ENCODE measurements at places on chromosomes 3 and 15. TPM values are rescaled to one million over a fixed set of nuclear protein-coding genes. Genes with fewer than 3 reads are reported as not detected.

- no peak for ATAC-seq
Measured at GRCh38 chr3:152610622-152611021, 224.3 kb upstream of the P2RY1 start.

DNA sequence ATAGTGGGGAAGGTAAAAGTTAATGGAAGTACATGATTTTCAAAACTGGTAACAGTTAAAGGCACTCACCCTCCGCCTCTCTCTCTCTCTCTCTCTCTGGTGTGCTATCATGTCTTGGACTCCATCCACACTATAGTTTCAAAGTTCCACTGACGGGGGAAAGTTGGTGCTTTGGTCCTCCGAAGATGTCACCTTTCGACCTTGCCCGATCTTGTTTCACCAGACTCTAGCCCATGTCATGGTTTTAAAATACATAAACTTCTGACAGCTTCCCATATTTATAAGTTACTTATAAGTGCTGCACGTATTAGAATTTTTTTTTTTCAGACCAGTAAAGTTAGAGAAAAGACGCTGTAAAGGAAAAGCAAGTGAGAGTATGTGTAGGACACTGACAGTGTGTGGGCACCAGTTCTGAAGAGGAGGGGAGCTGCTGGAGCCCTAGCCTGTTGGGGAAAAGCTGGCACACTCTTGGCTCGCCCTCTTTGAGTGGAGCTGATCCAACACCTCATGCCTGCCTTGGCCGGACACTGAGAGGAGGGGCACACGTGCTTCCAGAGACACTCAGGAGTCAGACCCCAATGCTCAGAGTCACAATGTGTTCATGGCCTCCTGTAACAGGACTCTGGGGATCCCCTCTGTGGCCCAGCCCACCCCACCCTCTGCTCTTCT lies 200.5 kb upstream of the TPM1 start:
- no peak for ATAC-seq

DNA sequence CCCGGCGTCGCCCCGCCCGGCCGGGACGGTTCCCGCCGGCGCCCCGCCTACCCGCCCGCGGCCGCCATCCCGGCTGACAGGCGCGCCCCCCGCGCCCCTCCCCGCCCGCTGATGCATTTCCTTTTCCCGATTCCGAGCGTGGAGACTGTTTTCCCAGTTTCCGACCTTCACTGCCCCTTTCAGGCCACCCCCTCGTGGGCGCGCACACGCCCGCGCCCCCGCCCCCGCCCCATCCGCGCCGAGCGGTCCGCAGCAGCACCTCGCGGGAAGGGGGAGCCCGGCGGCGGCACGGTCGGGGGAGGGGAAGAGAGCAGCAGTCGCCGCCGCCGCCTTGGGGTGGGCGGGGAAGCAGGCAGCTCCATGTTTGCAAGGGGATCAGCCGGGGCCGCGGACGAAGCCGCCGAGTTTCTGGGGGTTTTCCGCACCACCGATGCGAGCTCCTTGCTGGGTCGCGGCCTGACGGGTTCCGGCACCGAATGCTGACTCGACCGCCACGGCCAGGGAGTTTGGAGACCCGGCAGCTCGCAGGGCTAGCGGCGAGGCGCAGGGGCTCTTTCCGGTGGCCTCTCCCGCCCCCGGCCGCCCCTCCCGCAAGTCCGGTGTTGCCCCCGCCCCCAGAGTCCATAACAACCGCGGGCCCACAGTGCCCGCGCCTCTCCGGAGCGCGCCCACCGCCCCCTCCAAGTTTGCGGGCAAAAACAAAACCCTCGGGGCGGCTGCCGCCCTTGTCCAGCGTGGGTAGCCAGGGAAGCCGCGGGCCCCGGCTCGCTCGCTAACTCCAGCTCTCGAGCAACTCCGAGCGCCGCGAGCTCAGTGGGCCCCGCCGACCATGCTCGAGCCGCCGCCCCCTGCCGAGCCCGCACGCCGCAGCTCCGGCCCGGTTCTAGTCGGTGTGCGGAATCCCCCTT lies 3.2 kb upstream of the SIN3A start:
- ATAC-seq, result no peak

- ATAC-seq, result no peak
Measured at GRCh38 chr3:105401691-105402149, 35.0 kb downstream of the ALCAM start.

GRCh38 chr3:127224118-127224517 lies 31.2 kb downstream of the PRR23E start:
- no peak for ATAC-seq

The ITIH3 gene
- total RNA-seq, result 0.12 TPM

The CPLX3 gene
- not detected for total RNA-seq

The TRH gene
- not detected for total RNA-seq
